ENCODE measurements at places on chromosomes 5 and 9.

DNA sequence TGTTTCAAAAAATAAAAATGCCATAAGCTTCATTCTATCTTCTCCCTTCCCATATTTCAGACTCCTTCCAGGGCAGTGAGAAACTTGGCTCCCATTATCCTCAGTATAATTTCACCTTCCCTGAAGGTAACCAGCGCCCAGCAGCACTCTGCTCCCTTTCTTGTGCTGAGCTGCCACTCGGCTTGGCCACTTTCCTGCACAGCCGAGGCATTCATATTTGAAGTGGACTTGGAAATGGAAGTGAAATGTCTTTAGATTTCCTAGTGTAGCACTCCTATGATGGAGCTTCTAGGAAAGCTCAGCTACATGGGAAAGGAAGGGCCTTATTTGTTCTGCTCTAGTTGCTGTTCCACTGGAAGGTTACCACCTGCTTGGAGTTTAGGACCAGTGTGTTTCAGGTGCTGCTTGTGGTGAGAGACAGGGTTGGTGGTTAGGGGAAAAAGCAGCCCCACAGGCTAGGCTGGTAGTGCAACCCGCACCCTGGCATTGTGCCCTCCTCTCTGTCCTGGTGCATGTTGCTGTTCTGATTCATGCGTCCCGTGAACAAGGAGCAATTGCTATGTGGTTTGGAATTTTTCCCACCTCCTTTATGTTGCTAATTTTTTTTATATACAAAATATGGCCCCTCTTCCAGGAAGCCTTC, 53.8 kb downstream of the RAD23B start:
- DNase-seq, result no peak

DNA sequence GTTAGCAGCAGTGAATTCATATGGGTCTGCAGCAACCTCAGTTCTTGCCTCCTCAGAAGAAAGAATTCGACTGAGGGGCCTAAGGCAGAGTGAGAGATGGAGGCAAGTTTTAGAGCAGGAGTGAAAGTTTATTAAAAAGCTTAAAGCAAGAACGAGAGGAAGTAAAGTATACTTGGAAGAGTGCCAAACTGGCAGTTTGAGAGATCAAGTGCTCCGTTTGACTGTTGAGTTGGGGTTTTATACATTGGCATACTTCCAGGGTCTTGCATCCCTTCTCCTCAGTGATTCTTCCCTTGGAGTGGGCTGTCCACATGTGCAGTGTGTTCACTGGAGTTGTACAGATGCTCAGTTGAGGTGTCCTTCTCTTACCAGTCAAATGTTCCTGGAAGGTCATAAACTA, 203.6 kb downstream of the SPATA31D1 start:
- no peak for DNase-seq

DNA sequence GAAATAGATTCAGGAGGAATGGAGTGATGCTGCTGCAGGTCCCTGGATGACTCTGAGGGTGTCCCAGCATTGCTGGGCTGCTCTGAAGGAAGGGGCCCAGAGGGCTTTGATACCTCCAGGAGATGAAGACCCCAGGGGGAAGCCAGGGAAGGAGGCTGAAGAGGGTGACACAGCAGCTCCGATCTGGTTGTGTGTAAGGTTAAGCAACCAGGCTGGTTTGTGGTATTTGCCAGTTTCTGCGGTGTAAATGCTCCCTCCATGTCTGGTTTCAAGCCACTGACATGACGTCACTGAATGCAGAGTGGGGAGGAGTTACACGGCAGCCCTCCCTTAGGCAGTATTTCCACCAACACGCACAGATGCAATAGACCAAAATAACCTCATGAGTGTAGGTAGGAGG, 40.0 kb upstream of the ORM1 start:
- peak; percentile 28 for DNase-seq

- DNase-seq, result no peak
Measured at GRCh38 chr5:52466113-52466512, 321.6 kb upstream of the ITGA1 start.

DNA sequence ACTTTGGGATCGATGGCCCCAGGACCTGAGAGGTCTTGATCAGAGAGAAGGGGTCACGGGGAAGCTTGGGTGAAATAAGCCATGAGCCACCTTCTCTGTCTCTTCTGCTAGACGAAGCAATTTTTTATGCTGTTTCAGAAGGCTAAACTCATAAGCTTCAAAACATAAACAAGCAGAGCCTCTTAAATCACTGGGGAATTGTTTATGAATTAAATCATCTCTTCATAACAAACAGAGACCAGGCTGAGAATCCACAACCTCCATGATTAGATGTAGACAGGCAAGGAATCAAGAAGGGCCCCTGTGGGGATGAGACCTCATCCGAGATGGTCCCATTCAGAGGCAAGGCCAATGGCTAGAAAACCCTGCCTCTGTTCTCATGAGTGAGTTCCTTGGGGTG, 21.7 kb upstream of the TCOF1 start:
- DNase-seq, result no peak

GRCh38 chr5:34737731-34738130, 81.6 kb downstream of the RAI14 start:
- DNase-seq, result no peak
